ENCODE measurements at places on chromosomes 3 and 15. TPM values are rescaled to one million over a fixed set of nuclear protein-coding genes. Genes with fewer than 3 reads are reported as not detected.

CFAP91 gene
- 0.13 TPM for total RNA-seq

BDH1 gene
- total RNA-seq, result 8.9 TPM

CAND2 gene
- 1.6 TPM for total RNA-seq

VEPH1 gene
- total RNA-seq, result 325 TPM

NRG4 gene
- total RNA-seq, result not detected

PROS1 gene
- 15.6 TPM for total RNA-seq

PATL2 gene
- total RNA-seq, result 0.22 TPM

RYR3 gene
- under 0.01 TPM for total RNA-seq

LYZL4 gene
- total RNA-seq, result not detected

KLHL40 gene
- under 0.01 TPM for total RNA-seq

SEMA5B gene
- not detected for total RNA-seq

MYO5C gene
- total RNA-seq, result 11.7 TPM

MEIS2 gene
- total RNA-seq, result 37.7 TPM

ZDHHC3 gene
- 70.1 TPM for total RNA-seq

MCTP2 gene
- 0.53 TPM for total RNA-seq

VILL gene
- total RNA-seq, result 5.3 TPM

MINAR1 gene
- 1.1 TPM for total RNA-seq

RPL14 gene
- total RNA-seq, result 613 TPM

ACOX2 gene
- 4.5 TPM for total RNA-seq

ATP10A gene
- total RNA-seq, result under 0.01 TPM

ADGRG7 gene
- not detected for total RNA-seq

GOLGA8S gene
- total RNA-seq, result 0.07 TPM

TMEM266 gene
- total RNA-seq, result not detected

MNS1 gene
- 1.6 TPM for total RNA-seq

PPARG gene
- 6.0 TPM for total RNA-seq

TGFBR2 gene
- 454 TPM for total RNA-seq

CACNA1D gene
- total RNA-seq, result under 0.01 TPM

ITIH1 gene
- not detected for total RNA-seq

KY gene
- total RNA-seq, result not detected

CCR8 gene
- not detected for total RNA-seq

ROBO1 gene
- total RNA-seq, result 20.9 TPM

GCSAM gene
- not detected for total RNA-seq

DISP2 gene
- total RNA-seq, result 0.27 TPM

VGLL3 gene
- 3.7 TPM for total RNA-seq

RBPMS2 gene
- 0.13 TPM for total RNA-seq

WDR93 gene
- total RNA-seq, result 0.13 TPM

ARGFX gene
- total RNA-seq, result not detected

ALPK3 gene
- total RNA-seq, result 31.9 TPM

XRN1 gene
- total RNA-seq, result 68.5 TPM

SOX14 gene
- not detected for total RNA-seq

NOP10 gene
- total RNA-seq, result 280 TPM

SMCO1 gene
- total RNA-seq, result not detected

XCR1 gene
- total RNA-seq, result not detected

TTC21A gene
- 3.9 TPM for total RNA-seq

GOLGA6A gene
- total RNA-seq, result not detected

TGM5 gene
- total RNA-seq, result not detected

ZIC1 gene
- total RNA-seq, result not detected

PP2D1 gene
- not detected for total RNA-seq

ACTC1 gene
- total RNA-seq, result not detected

RCCD1 gene
- 11.1 TPM for total RNA-seq

EPHA3 gene
- not detected for total RNA-seq

LRTM1 gene
- total RNA-seq, result not detected

TRH gene
- not detected for total RNA-seq
